NCI-H2227 treated with DMSO at 0.1 percent for 48 hours (cell line): ENCODE measurements at places on chromosomes 7 and 10.

GRCh38 chr10:11425296-11425610 lies 186.2 kb downstream of the USP6NL start:
- DNase-seq, result peak; percentile 45

DNA sequence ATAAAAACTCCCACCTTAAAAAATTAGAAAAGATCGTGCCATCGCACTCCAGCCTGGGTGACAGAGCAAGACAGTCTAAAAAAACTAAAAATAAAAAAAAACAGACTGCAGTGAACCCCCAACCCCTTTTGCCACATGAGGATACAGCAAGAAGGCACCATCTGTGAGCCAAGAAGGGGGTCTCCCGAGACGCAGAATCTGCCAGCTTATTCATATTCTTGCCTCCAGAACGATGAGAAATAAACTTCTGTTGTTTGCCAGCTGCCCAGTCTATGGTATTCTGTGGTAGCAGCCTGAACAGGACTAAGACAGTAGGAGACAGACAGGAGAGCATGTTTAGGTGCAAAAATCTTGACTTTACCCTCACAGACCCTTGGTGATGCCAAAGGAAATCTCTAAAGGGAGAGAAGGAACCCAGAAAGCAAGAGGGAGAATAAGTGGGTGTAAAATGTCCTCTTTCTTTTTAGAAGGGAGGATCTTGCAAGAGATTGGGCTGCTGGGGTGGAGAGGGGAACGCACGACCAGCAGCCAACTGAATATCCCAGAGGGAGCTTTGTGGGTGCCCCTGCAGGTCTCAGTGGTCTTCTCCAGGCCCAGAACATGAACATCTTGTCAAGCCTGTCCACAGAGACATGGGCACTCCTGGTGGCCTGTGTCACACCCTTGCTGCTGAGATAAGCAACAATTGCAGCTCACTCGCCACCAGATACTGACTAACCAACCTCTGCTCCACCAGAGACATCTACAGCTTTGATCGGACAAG lies 400.7 kb upstream of the FOXK1 start:
- DNase-seq, result no peak

GRCh38 chr10:8283986-8284385 lies 229.5 kb downstream of the GATA3 start:
- DNase-seq, result no peak

GRCh38 chr7:25037325-25037724 lies 57.3 kb upstream of the OSBPL3 start:
- no peak for DNase-seq

DNA sequence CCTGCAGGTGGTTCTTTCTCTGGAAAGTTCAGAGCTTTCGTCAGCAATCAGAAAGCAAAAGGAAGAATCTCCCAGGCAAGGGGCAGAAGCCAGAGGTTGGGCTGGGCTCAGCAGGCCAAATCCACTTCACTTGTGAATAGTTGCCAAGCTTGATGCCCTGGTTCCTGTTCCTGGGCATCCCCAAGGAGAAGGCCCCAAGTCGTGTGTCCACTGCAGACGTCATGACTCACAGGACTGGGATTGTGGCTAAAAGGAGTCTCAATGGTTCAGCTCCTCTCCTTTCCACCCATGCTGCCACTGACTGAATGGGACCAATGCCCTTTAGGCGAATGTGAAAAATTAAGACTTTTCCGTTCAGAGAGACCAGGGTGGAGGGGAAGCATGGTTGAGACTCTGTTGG lies 38.6 kb upstream of the TRIM8 start:
- no peak for DNase-seq

DNA sequence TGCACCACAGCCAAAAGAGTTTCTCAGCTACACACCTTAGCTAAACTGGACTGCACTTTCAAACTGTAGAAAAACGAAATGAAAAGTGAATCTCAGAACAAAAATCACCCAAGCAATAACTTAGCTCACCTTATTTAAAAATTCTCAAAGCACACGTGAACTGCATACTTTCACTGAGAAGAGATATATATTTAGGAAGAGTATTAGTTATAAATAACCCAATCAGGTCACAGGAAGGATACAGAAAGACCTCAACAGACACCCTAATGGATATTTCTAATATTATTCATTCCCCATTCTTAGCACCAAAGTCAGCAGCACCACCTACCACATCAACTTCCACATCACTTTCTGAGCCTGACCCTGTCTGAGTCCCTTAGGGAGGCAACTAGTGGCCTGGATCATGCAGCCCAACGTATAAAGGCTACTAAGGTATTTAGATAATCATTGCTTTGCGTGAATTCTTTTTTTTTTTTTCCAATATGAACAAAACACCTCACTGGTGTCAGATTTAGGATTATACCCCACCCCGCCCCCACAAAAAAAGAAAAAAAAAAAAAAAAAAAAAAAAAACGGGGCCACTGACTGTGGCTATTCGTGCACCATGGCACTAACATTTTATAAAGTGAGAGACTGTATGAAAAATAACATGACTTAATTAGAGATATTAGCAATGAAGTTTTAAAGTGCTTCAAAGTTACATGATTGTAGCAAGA lies 2.6 kb downstream of the ABI1 start:
- no peak for DNase-seq

- no peak for DNase-seq
Measured at GRCh38 chr10:22321156-22321923, 441 bp downstream of the BMI1 start.

DNA sequence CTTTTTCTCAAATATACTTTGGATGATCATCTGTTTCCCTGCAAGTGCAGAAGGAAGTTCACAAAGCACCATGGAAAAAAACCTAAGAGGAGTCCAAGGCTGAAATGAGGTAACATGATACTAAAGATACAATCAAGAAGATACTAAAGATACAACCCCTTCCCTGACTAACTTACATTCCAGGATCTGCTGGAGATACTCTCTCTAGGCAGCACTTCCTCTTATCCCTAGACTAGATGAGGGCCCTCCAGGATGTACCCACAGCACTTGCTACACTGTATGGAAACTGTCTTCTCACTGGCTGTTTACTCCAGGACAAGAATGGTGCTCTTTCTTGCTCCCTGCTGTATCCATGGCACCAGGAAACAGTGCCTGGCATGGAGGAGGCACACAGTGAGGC lies 116.4 kb upstream of the NFE2L3 start:
- no peak for DNase-seq

DNA sequence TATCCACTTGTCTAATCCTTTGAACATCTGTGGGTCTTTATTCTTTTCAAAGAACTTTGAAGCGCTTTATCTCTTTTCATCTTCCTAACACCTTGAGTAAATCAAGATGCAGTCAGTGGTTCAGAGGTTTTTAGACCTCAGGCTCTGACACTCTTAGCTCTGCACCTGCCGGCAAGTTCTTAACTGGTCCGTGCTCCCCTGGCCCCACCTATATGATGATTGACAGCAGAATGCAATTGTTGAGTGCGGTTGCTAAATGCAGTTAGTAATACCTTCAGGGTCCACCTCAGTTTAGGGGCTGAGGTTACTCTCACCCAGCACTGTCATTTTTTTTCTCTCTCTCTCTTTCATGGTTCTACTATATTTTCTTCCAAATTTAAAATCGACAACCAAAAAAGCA lies 854.2 kb upstream of the AUTS2 start:
- DNase-seq, result no peak

- peak; percentile 16 for DNase-seq
Measured at GRCh38 chr10:3043512-3044368, 23.6 kb upstream of the PFKP start.

DNA sequence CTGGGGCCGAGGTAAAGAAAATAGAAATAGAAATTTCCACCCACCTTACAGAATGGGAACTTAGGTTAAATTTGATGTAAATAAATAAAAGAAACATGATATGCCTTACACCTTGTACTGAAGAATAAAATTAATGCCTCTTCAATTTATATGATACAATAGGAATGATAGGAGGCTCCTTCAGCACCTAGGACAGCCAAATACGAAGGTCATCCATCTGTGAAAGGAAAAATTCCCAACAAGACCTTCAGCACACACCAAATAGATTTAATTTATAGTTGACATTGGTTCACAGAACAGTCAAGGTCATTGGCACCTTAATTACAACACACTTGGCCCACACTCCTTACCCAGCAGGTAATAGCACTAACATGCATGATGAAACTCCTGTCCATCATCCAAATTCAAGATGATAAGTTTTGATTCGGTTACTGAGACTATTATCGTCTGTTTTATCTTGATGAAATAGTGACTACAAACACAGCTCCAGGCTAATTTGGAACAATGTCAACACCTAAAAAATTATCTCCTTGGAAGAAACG lies 250.9 kb downstream of the SNX13 start:
- DNase-seq, result no peak

- DNase-seq, result no peak
Measured at GRCh38 chr10:14384116-14384730, 53.5 kb upstream of the FRMD4A start.

DNA sequence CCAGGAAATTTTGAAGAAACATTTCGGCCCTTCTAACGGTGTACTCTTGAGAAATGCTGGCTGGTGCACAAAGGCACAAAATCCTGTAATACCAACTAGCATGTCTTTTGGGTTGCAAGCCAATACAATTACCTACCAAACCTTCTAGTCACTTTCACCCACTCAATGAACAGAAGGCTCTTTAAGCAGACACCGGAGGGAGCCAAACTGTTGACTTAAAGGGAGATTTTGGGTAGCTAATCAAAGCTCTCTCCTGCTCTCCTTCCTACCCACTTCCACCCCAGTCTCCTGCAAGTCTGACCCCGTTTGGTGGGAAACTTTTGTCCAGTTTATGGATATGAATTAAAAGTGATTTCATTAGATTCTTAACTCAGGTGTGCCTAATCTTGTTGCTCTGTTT lies 24.0 kb downstream of the GRM3 start:
- DNase-seq, result no peak

DNA sequence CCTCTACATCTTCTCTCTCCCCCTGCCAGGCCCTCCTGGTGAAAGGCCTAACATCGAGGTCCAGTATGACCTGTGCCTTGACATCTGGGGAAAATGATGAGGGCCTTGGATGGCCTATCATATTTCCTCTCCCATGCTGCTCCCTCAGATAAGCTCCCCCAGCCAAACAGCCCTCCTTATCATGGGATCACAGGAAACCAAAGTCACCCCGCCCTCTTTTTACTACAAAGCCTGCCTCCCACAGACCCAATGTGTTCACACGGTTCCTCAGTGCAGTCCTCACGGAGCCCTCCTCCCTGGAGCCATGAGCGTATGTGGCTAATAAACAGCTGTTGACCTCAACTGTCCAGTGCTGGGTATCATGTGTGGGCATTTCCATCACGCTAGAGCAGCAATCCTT lies 32.0 kb downstream of the C10orf90 start:
- no peak for DNase-seq

- DNase-seq, result peak; percentile 59
Measured at GRCh38 chr7:127890726-127891125, 140.5 kb downstream of the LRRC4 start.

DNA sequence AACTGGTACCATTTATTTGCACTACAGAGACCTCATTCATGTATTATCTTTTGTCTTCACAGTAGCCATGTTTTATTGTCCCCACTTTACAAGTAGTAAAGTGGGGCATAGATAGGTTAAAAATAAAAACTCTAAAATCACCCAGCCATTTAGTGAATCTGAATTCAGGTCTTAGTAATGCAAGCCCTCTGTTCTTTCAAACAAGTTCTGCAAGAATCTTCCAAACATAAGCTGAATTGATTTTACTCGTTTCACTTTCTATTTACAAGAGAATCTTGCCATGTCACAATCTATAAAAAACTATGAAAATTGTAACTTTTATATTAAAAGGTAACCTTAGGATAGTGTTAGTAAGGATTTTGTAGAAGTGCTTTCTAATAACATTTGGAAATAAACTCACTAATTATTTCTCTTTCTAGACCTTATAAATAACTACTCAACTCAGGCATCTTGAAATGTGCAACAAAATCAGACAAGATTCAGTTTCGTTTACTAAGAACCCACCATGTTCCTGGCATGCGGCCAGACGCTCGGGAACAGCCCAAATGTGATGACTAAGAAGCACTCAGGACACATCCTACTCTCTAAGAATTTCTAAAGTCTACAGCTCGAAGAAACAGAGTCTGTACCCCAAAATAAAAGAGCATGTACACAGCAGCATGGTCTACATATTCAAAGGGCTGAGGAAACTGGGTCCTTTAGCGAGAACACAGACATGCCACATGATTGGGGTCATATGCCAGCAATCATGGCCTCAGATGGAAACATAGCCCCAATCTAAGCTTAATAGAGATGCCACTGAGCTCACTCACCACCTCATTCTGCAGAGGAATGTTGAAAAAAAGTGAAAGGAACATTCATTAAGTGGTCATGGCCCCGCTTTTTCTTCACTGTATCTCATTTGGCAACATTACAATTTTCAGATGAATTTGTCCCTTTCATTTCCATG lies 167.6 kb downstream of the AMPH start:
- no peak for DNase-seq

DNA sequence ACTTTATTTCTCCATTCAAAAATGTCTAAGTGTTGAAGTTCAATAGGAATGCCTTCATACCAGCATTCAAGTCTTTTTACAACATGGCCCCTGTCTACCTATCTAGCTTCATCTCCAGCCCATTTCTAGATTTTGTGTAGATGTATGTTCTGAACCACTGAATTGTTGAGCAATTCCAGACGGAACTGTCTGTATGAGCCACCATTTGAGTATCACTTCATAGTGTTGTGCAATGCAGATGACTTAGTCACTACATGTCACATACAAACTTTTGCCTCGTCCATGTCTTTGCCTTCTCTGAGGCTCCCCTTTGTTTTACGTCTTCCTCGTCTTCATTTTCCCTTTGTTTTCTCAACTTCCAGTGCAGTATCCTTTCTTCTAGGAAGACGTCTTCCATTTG lies 118.1 kb downstream of the INHBA start:
- no peak for DNase-seq

DNA sequence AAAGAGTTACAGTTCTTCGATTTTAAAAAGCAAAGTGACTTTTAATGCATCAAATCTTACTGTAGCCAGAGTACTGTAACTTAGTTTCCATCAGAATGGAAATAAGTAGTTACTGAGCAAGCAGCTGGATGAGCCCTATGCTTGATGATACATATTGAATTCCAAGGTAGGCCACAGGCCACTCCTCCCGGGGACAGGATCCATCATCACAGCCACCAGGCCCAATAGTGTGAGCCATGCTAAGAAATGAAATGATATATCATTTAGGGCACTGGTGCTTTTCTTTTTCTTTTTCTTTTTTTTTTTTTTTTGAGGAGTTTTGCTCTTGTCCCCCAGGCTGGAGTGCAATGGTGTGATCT lies 42.9 kb upstream of the TOMM7 start:
- DNase-seq, result no peak

- DNase-seq, result no peak
Measured at GRCh38 chr10:130160775-130161174, 24.6 kb downstream of the GLRX3 start.

DNA sequence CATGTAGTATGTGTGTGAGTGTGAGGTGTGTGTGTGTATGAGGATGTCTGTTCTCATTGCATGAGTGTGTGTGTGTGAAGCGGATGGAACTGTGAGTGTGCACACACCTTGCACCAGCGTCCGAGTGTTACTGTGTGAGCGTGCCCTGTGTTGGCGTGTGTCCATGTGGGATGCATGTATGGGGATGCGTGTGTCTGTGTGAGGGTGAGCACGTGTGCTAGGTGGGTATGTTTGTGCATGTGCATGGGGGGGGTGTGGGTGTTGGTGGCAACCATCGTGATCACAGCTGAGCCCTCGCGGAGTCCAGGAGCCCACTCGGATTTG lies 6.4 kb downstream of the KNDC1 start:
- no peak for DNase-seq

GRCh38 chr10:44715136-44715535 lies 196.0 kb upstream of the TMEM72 start:
- no peak for DNase-seq
